Stimulated activated CD4-positive, alpha-beta T cell treated with anti-CD3 and anti-CD28 coated beads, TNF-alpha, amount 100 ng/mL, for 48 hours (primary cell): ENCODE measurements at places on chromosomes 3 and 15.

- DNase-seq, result no peak
Observed at GRCh38 chr15:32730677-32731654, 13.2 kb downstream of the GREM1 start.

DNA sequence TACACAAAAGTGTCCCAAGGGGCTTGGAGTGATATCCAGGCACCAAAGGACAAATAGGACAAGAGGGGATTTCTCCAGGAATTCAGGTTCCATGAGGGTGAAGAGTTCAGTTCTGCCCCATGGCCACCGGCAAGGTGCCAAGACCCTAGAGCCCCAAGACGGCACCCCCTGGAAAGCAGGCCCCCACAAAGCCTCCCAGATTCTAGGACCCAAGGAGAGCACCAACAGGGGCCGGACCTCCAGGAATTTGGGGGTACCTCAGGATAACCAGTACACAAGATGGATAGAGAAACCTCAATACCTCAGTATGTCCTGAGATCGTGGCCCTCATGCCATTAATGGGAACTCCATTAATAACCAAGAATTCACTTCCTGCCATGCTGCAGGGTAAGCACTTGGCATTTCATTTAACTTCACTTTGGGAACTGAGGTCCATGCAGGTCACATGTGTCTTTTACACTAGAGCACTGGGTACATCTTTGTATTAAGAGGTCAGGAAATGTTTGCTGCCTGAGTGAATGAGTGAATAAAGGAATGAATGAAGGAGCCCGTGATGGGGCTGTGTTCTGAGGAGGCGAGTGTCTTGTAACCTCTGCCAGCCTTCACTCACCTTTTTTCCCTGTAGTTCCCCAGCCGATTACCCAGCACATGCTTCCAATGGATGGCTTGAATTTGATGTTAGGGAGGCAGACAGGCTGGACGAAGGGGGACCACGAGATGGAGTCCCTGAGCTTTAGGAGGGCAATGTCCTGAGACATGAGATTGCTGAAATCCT is 15.5 kb upstream of the PRSS50 start:
- no peak for DNase-seq

DNA sequence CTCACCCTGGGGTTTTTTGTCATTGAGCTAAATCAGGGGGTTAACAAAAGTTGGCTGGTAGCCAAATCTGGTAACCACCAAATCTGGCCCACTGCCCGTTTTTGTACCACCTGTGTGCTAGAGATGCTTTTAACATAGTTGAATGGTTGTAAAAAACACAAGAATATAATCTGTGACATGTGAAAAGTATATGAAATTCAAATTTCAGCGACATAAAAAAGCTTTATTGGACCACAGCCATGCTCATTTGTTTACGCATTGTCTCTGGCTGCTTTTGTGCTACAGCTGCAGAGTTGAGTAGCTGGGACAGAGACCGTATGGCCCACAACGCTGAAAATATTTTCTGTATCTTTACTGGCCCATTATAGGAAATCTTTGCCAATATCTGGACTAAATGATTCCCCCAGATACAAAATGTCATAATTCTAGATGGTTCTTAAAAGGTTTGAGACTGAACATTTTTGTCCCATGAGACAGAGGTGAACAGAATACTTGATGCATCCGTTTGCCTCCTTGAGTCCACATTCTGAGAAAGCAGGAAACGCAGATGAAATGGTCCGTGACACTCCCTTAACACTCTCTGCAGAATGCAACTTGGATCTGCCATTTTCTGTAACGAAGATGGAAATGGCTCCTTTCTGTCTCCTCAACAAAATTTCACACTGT is 120.9 kb upstream of the PDZRN3 start:
- no peak for DNase-seq

DNA sequence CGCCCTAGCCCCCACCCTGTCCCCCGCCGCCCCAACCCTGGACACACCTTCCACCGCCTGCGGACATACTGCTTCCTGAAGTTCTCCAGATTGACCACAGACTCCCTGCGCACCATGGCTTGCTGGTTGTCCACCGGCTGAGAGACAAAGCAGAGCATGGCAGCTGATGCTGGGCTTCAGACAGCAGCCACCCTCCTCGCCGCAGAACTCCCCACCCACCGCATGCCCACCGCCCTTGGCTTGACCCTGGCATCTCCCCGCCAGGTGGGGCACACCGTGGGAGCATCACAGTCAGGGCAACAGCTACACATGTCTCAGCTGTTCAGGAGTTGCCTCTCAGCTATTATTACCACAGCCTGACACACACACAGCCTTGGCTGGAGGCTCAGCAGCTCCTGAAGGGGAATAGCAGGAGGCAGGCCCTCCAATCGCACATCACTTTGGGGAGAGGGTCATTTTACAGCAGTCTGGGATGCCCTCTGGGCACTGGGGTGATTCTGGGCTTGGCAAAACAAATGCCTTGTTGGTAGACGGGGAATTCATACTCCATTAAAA is 78.4 kb upstream of the HERC1 start:
- no peak for DNase-seq

DNA sequence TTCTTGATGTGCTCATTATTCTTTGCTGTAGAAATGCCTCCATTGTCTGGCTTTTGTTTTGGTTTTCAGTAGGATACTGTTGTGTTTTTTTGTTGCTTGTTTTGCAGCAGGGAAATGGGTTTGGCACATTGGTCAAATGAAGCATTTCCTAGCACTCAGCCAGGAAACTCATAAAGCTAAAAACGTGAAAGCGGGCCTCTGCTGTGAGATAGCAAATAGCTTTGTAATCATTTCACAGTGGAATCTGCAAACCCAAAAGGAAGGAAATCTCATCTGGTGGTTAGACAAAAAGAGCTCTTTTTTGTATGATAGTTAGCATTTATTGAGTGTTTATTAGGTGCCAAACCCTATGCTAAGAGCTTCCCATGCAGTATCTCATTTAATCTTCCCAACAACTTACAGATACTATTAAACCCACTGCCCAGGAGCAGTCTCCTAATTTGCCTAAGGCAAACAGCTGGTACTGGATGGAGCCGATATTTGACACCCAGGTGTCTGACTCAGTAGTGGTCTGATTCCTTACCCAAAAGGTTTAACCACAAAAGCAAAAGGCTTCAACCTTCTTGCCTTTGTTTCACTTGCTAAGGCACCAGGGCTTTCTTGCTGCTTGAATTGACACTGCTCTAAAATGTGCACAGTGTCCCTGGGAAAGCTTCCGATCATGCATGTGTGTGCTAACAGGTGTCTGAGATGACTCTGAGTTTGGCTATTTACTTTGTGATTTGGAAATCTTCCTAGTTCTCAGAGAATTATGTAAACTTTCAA is 527.9 kb upstream of the MDFIC2 start:
- DNase-seq, result no peak

- DNase-seq, result no peak
Observed at GRCh38 chr3:86418861-86419260, 572.1 kb downstream of the VGLL3 start.

- no peak for DNase-seq
Observed at GRCh38 chr3:61559136-61559731, 2.1 kb upstream of the PTPRG start.

DNA sequence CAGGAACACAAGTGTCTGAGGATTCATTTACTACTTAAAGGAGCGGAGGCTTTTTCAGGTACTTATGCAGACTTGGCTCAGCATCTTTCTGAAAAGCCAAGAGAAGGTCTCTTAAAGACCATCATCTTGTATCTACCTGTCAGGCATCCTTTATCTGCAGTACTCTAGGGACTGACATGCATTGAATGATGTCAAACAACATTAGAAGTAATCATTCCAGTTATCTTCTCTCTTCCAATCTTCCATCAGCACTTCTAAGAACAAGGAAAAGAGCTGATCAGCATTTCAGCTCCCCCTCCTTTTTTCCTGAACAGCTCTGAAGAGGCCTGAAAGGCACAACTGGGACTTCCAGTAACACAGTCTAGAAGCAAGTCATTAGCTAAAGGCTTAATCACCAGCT is 214.8 kb downstream of the KCNH8 start:
- DNase-seq, result no peak

GRCh38 chr3:76024640-76025039 is 239.3 kb upstream of the ZNF717 start:
- no peak for DNase-seq

GRCh38 chr3:32200992-32201758 is 37.3 kb upstream of the CMTM8 start:
- DNase-seq, result no peak

GRCh38 chr3:187066228-187066995 is 72.9 kb downstream of the RPL39L start:
- DNase-seq, result no peak

- DNase-seq, result peak; percentile 25
Observed at GRCh38 chr3:100634493-100635272, 25.3 kb downstream of the ADGRG7 start.

DNA sequence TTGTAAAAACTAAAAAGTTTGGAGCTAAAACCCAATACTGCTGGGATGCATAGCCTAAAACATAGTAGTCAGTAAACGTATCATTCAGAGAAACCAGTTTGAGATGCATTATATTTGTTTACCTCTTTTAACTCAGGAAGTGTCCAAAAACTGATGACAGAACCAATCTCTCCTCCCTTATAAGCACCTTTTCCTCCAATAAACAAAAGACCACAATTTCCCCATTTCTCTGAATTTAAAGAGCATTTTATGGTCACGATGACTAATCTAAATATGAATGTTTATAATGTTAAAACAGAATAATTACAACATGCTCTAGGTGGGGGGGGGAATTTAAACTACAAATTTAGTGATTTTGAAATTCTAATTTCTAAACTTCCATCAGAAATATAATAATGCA is 58.5 kb downstream of the CEP63 start:
- DNase-seq, result no peak

DNA sequence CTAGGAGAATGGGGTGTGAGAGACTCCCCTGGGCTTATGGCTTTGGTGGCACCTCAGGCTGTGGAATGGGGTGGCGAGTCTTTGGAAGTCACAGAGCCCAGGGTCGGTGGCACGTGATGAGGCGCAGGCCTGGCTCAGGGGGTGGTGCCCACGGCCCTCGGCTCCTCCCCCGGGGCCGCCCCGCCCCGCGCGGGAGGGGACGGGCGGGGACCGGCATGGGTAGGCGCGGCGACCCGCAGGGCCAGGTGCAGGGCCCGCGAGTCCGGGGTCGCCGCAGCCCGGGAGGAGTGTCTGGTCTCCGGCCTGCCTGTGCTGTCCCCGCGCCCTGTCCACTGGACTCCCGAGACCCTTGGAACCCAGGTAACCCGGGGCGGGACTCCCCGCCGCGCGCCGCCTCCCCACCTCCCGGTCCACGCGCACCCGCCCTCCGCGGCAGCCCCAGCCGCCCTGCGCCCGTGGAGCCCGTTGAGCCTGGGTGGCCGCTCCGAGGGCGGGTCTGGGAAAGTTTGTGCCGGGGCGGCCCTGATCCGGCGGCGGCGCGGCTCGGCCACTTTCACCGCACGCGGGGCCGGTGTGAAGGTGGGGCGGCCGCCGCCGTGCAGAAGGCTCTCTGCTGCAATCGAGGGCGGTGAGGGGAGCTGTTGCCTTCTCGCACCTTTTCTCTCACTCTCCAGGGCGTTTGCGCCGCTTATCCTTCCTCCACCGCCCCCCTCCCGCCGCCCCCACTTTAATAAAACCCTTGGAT is at the start of gene PAQR5:
TSS of gene PAQR5 (plus strand) at position 216 of the 745 bp plus-strand sequence. CDS start 61,169 bp downstream, outside the sequence.
- DNase-seq, result no peak

DNA sequence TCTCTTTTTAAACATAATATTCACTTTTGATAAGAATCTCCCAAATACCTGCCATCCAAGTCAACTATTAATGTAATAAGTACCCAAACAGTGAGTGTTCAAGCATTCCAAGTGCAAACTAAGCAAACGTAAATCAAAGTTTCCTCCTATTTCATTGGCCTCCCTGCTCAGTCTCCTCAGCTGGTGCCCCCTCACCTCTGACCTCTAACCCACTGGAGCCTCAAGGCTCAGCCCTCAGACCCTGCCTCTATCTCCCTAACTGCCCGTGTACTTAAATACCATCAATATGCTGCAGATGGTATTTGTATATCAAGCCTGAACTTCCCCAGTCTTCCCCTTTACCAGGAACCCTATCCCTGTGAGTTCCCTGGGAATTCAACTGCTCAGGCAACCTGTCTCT is 31.8 kb downstream of the CHSY1 start:
- DNase-seq, result no peak

DNA sequence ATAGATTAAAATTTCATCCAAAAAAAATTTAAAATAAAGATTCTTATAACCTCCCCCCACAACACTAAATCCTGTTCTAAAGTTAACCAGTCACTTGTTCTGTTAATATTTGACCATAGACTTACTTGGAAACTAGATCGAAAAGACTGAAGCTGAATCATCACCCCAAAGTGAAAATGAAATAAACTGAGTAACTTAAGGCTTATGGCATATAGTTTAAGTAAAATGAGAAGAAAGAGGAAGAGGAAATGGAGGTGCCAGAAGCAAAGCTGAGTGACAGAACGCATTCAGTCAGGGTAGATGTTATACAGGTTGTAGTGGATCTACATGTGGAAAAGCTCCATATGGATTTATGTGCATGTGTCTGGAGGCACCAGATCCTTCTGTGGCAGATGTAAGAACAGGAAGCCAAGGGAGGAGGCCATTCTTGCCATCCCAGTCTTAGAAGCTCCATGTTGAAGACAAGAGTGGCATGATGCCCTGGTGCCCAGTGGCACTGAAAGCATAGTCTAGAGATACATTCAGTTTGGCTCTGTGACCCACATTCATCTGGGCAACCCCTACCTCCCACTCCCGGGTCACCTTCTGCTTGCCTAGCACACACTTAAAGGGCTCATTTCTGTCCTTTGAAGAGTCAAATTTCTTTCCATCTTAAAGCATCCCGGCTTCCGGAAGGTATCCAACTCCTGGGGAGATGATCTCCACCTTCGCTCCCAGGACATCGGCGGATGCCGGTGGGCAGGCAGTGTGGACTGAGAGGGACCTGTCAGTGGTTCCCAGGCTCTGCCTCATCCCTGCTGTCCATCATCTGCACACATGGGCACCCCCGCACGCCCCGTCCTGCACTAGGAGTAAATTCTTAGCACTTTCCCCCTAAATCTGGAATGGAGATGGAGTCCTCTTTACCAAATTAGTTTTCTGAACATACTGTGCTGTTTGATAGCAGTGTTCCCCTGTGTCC is 90.8 kb downstream of the NEO1 start:
- DNase-seq, result no peak
